ENCODE measurements at places on chromosomes 2 and 18.

DNA sequence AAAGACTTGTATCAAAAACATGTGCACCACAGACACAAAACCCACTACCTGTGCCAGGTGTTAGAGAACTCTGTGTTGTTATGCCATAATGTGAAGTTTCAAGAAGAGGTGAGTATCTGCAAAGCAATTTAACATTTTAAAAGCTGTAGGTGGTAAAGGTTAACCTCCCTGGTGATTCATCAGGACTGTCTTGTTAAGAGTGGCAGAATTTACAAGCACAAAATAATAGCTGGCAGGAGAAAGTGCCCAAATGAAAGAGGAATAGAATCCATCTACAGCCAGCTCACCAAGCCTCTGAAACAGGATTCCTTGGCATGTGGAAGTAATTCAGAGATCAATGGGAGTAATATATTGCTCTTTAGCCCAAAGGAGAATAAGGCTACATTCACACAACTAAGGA is 230.7 kb downstream of the AFF3 start:
- no peak for DNase-seq

DNA sequence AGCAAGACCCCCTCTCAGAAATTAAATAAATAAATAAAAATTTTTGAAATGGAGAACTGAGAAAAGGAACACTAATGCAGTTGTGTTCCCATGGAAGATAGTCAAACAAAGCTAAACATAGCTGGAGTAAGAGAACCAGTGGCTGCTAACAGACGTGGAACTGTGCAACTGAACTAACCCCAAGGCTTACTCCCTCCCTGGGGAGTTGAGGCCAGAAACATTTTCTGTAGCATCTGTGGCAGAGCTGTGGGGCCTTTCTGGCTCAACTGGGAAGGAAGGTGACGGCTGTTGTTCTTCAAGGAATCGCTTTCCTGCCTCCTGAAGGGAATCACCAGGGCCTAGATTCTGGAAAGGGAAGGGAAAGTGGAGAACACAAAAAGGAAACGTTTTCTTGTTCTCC is 53.9 kb upstream of the B3GNT2 start:
- DNase-seq: no peak

- DNase-seq: no peak
Observed at GRCh38 chr2:145091967-145092366, 572.0 kb upstream of the ZEB2 start.

- no peak for DNase-seq
Observed at GRCh38 chr18:58983260-58984155, 118.8 kb downstream of the ZNF532 start.

DNA sequence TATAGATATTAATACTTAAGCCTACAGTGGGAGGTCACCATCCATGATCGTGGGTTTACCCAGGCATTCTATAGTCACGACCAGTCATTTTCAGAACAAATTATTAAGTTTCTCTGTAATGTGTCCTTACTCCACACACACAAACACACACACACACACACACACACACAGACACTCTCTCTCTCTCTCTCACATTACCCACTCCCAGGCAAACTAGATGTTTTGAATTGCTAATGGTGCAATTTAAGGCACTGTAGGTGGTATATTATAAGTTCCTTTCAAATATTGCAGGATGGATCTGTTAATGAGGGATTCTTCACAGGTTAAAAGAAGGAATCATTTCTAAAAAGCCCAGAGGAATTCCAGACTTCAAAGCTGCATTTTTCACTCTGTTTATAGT is 657.8 kb downstream of the MBD2 start:
- DNase-seq: no peak

DNA sequence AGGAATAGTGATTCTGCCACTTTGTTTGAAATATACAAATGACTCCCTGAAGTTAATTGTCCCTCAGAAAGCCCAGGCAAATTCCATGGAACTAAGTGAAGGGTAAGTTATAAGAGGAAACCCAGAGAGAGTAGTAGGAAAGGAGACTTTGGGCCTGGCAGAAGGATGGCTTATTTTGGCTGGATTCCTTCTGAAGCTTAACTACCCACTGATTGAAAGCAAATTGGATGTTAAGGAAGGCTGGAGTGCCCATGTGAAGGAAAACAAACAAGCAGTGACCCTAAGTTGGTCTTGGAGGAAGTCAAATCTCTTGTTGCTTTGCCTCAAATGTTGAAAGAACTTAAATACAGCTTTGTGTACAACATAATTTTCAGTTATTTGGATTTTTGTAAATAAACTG is 1106.4 kb upstream of the ZEB2 start:
- DNase-seq: no peak

- no peak for DNase-seq
Observed at GRCh38 chr18:49473721-49474120, 13.3 kb upstream of the DYM start.

GRCh38 chr2:176039375-176039774 is 37.3 kb upstream of the LNPK start:
- DNase-seq: no peak
